ENCODE measurements at places on chromosomes 2 and 18.

GRCh38 chr2:88601286-88601685, 26.0 kb downstream of the EIF2AK3 start:
- no peak for DNase-seq

DNA sequence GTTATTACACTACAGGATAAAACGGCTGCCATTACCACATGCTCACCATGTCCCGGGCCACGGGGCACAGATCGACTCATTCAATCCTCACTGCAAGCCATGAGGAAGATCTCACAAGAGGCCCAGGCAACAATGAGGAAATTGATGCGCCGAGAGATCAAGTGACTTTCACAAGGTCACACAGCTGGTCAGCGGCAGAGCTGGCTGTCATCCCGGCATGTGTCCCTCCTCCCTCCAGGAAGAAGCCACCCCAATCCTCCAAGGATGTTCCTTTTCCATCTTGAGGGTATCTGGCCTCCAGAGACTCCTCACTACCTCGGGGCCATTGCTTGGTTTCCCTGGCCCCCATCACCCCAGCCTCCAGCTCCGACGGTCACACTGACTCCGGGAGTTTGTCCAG, 65.3 kb upstream of the GLI2 start:
- DNase-seq, result no peak

GRCh38 chr2:121333834-121334558, 49.0 kb upstream of the TFCP2L1 start:
- DNase-seq, result no peak

DNA sequence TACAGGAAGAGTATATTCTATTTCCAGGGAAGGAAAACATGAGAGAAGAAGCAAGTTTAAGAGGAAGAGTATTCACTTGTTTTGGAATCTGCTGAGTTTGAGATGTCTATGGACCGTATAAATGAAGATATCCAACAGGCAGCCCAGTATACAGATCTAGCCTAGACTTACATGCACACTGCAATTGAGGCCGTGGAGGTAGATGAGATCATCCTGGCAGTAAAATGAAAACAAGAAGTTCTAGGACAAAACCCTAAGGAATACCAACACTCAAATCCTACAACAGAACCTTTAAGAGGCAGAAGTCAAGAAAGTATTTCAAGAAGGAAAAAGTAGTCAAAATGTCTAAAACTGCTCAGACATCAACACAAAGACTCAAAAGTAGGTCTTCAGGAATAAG, 16.0 kb downstream of the GRB14 start:
- DNase-seq, result no peak

GRCh38 chr2:88099798-88100488, 27.9 kb downstream of the FABP1 start:
- DNase-seq, result no peak

DNA sequence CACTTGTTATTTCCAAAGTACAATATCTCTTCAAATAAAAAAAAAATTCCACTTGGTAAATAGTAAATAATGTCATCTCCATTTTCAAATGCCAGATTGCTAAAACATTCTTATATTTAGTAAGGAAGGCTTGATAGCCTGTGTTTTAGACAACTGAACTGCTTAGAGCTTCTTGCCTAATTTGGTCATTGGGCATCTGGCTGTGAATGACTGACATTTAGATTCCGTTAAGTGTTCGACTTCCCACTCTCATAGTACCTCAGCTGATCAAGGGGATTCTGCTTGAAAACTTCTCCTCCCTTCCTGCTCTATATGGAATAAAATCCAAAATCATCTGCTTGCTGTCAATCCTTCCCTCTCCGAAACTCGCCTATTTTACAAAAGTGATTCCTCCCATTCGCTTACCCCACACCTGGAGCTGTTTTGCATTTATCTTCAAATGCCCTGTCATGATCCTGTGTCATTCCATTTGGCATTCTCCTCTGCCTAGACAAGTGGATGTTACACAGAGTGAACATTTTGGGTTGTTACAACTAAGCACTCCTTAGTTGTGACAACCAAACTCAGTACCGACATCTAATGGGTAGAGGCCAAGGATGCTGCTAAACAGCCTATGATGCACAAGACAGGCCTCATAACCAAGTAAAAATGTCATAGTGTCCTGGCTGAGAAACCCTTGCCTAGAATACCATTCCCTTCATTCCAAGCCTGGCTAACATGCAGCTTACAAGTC, 181.0 kb downstream of the CDH2 start:
- no peak for DNase-seq

DNA sequence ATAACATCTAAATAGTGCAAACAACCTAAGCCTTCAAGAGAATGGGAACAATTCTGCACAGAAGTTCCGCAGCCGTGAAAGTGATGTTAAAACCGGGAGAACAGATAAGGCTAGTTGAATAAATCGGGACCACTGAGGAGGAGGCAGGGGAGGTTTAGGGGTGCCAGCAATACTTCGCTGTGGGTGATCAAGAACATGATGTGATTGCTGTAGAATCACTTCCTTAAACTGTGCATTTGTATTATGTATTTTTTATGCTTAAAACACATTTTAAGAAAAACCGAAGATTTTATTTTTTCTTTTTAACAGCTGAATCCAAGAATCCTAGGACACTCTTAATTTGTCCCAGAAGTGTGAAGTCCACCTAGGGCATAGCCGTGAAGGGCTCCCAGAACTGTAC, 33.6 kb downstream of the TTC32 start:
- DNase-seq, result no peak

All from activated T-cell treated with anti-CD3 and anti-CD28 coated beads, Interleukin-2, amount 50 U/mL, for 24 hours (primary cell).